Esophagus muscularis mucosa (tissue), 4 donors: ENCODE measurements at places on chromosomes 11 and 22.

DNA sequence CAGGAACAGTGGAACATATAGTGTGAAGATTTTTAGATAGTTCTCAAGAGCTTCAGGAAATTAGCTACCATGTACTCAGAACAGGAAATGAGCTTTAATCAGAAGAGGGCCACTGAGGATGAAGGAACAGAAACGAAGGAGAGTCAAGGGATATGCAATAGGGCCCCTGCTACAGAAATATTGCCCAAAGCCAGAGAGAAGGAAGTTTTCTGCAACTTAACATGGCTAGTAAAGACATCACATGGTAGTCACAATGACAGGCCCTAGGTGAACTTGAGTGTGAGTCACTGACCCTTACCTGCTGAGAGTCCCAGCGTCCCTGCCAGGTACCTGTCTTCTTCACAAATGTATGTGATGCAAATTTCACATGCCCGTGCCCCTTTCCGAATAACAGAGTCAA is 25.2 kb upstream of the CARD16 start:
- no peak for DNase-seq

DNA sequence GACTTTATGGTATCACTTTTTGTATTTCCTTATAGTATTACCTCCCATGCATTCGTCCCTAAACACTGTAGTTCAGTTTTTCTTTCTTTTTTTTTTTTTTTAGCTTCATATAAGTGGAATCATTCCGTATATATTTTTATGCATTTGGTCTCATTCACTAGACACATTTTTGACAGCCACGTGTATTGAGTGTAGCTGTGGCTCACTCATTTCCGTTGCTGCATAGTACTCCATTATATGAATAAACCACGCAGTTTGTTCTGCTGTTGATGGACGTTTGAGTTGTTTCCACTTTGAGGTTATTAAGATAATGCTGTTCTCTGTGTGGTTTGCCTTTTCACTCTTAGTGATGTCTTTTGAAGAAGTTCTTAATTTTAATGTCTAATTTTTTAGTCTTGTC is 8.4 kb downstream of the APLP2 start:
- no peak for DNase-seq

DNA sequence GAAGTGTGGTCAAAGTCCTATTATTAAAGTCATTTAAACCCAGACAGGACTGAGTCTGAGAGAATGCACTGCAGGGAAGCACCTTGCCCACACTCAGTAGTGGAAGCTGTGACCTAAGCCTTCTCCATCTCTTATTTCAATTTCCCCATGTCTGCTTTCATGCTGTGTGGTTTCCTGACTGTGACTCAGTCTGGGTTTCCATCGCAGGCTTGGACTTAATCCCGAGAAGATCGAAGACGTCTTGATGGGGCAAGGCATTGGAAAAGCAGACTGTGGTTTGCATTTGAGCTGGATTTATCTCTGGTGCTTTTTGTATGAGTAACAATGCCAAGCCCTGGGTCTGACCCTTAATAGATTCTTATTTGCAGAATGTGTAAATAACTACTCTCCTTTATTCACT is 238.9 kb downstream of the NTM start:
- no peak for DNase-seq

DNA sequence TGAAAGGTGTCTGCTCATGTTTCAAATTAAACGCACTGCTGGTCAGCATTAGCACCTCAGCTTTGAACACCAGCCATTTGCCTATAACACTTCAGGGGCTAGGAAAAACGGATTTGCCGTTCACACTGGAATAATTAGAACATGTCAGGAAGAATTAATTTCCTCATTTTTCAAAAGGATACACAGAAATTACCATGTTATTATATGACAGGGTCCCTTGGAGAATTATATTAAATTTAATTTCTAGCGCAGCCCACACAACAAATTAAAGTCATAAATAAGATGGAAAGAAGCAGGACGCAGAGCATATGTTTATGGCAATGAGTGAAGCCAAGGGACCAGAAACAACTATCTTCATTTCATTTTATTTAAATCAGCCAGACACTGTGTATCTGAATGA is 83.8 kb upstream of the SOX6 start:
- DNase-seq: no peak

GRCh38 chr11:64391839-64392238 is 32.9 kb downstream of the RPS6KA4 start:
- DNase-seq: no peak
